ENCODE measurements at places on chromosomes 3 and 15. TPM values are rescaled to one million over a fixed set of nuclear protein-coding genes. Genes with fewer than 3 reads are reported as not detected.

Gene IGSF10
- 0.50 TPM for polyA plus RNA-seq

Gene MUC4
- polyA plus RNA-seq: 0.80 TPM

Gene SLC12A1
- polyA plus RNA-seq: 0.57 TPM

Gene TGM4
- polyA plus RNA-seq: not detected

Gene SRPRB
- polyA plus RNA-seq: 25.8 TPM

Gene ARPC4
- 71.9 TPM for polyA plus RNA-seq

Gene ISLR
- polyA plus RNA-seq: 0.09 TPM

Gene MOBP
- not detected for polyA plus RNA-seq

Gene NANOGP8
- 8.5 TPM for polyA plus RNA-seq

Gene KIF23
- polyA plus RNA-seq: 36.7 TPM

Gene GASK1A
- polyA plus RNA-seq: 2.6 TPM

Gene SCG3
- 99.5 TPM for polyA plus RNA-seq

All from GM23338 (cell line).